ENCODE measurements at places on chromosomes 5 and 9. TPM values are rescaled to one million over a fixed set of nuclear protein-coding genes. Genes with fewer than 3 reads are reported as not detected.
A peak's percentile ranks its signal among the peaks of the same experiment; 100 is the strongest.

Gene TAL2
- polyA plus RNA-seq = 21.1 TPM

Gene INSL6
- polyA plus RNA-seq = 0.63 TPM

Gene ARAP3
- polyA plus RNA-seq = 13.0 TPM

Gene PCDHA11
- polyA plus RNA-seq = not detected

Gene EDIL3
- 11.6 TPM for polyA plus RNA-seq

Gene FAM81B
- 3.8 TPM for polyA plus RNA-seq

Gene ARSI
- 5.7 TPM for polyA plus RNA-seq

Gene GPR107
- polyA plus RNA-seq = 33.4 TPM

Gene EIF4E1B
- not detected for polyA plus RNA-seq

Gene C1QTNF3
- 91.7 TPM for polyA plus RNA-seq

Gene HACD4
- 1.5 TPM for polyA plus RNA-seq

Gene HAPLN1
- 0.25 TPM for polyA plus RNA-seq

Gene GFI1B
- polyA plus RNA-seq = 0.39 TPM

Gene PCDH12
- 14.0 TPM for polyA plus RNA-seq

Gene PCDHGA6
- 2.6 TPM for polyA plus RNA-seq

Gene ARHGEF37
- 4.3 TPM for polyA plus RNA-seq

Gene SURF4
- polyA plus RNA-seq = 84.6 TPM

DNA sequence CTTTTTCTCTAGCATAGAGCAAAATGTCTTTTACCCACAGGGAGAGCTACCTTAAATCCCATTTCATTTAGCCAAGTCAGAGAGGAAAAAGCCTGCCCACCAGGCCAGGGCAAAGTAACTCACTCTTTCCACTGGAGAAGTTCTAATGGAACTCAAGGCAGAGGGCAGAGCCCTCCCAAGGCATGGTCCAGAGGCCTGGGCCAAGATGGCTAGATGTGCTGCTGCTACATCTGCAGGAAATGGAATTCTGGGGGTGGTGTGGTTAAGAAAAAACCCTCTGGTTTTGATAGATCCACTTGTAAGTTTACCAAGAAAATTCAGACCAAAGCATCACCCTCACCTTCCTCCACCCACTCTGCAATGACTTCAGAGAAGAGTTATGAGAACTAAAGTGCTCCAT lies 37.3 kb downstream of the CSF2 start:
- no peak for DNase-seq

- no peak for DNase-seq
Observed at GRCh38 chr9:91736898-91737601, 213.0 kb downstream of the ROR2 start.

DNA sequence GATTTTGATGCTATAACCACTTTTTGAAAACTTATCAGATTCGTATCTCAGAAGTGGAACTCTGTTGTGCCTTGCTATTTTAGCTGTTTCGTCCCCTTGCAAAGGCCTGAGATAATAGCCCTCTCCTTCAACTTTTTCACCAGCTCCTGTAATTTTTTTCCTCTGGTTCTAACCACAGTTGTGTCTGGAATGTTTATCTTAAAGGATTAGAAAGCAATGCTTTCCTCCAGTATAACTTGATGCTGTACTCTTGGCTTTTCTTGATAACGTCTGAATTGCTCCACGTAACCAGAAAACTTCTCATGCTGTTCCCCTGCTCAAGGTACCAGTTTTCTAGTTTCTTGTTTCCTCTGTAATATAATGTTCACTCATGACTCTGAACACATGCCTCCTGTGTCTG lies 209.4 kb downstream of the DTWD2 start:
- DNase-seq = no peak

DNA sequence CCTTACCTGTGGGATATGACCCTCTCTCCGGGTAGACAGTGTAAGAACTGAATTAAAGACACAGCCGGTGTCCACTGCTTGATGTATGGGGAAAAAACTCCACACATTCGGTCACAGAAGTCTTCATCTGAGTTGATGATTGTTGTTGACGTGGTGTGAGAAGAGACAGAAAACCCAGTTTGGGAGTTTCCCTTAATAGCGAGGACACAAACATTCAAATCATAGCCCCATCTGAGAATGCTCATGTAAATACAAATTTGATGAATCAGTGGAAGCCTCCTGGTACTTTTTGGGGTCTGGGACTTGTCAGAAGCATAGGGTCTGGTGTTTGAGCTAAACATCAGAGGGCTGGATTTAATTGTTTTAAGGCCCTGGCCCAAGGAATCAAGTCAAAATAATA lies 11.0 kb downstream of the HAVCR1 start:
- no peak for DNase-seq

DNA sequence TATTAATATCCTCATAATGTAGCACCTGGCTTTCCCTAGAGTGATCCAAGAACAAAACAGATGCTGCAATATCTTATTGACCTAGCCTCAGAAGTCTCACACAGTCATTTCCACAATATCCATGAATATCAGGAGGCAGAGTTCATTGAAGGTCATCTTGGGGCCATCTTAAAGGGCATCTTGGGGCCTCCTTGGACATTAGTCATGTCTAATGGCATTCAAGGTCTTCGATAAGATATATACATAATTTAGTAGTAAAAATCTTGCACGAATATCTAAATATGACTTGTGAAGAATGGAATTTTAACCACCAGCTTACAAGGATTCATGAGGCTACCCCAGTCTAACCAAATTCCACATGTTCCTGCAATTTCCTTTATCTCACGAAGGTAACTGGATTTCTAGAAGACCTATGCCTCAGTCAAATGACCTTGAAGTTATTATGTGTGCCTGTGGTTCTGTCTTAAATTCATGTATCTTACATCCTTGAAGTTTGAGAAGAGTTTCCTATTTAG lies 163.6 kb upstream of the SPEF2 start:
- no peak for DNase-seq

DNA sequence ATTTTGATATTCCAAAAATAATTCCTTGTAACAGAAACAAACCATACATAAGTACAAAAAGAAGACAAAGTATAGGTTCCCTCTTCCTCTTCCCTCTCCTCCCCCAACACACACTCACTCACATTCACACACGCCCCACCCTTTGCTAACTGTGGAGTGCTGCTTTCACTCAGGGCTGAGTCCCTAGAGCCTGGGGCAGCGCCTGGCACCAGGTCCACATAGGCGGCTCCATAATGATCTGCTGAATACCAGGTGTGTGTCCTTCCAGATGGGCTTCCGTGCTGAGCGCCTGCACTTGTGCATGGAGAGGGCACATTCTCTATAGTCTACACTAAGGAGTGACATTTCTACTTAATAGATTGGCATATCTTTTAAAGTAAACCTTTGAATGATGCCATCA lies 3.7 kb downstream of the SEMA4D start:
- no peak for DNase-seq

DNA sequence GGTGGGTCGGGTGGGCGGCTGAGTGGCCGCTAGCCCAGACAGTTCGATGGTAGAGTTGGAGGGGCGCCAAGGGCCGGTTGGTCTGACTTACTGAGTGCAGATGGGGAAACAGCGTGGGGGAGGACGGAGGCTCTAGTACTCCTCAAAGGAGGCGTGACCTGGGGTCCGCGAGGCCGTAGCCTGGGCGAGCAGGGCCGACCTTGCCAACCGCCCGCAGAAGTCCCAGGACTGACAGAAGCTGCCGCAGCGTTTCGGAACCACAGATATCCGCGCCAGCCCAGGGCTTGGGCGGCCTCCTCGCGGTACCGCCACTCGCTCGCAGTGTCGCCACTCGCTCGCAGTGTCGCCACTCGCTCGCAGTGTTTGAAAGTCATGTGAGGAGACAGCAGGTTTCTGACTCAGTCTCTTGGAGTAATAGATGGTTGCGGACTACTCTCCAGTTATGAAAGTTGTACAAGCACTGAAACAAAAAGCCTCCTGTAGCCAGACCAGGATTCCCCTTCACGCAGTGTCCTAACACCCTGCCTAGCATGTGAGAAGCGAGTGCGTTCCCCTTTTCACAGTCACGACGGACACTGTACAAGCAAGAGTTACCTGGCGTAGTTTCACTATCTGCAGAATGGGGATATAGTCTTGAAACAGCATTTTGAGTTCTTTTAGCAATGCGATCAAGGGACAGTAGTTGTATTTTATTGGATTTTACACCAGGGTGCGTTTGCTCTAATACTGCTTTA lies 674 bp downstream of the TMEM38B start:
- DNase-seq = no peak

DNA sequence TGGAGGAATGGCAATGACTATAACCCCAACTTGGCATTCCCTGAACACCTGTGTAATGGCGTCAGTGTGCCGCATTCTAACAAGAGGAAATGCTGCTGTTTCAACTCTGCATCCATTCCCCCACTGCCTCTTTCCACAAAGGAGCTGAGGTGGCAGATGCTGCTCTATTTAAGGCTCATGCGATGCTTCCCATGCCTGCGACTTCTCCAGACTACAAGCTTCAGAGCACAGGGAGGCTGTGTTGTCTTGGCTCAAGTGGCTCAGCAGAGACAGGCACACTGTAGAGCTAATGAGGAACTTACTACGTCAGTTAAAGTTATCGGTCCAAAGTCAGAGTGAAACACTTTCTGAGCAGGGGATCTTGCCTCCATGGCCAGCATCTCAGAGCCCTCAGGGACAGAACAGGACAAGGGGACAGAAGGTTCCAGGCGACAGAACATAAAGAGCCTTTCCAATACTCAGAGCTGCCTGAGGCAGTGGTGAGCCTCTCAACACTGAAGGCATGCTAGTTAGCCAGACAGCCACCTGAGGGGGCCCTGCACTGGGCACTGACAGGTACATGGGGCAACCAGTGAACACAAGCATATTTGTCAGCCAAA lies 21.8 kb downstream of the TNIP1 start:
- no peak for DNase-seq

GRCh38 chr5:176397736-176398420 lies 9.3 kb downstream of the HIGD2A start:
- no peak for DNase-seq

DNA sequence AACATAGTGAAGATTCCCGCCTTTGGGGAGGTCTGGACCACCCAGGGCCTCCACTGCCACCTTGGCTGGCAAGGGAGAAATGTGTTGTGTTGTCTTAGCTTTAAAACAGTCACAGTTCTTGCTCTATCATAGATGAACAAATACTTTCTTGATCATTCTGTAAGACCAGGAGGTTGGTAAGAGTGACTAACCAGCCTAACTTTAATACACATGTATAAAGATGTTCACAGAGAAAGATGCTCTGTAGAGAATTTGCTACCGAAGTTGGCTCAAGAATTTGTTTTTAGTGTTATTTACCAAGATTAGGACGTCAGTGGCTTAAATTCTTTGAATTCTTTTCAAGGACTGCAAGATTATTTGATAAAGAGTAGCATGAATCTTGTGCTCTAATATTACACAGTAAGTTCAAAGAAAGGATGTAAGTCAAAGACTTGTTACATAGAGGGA lies 28.4 kb downstream of the GLRX start:
- DNase-seq = no peak

GRCh38 chr9:137296670-137297664 lies 5.1 kb downstream of the NRARP start:
- DNase-seq = no peak

GRCh38 chr5:180470966-180471582 lies 23.1 kb upstream of the CNOT6 start:
- DNase-seq = peak; percentile 35

GRCh38 chr9:115261656-115262081 lies 143.7 kb upstream of the TNC start:
- no peak for DNase-seq

GRCh38 chr9:24011881-24012280 lies 185.8 kb upstream of the ELAVL2 start:
- no peak for DNase-seq

- no peak for DNase-seq
Observed at GRCh38 chr5:76733049-76733417, 17.1 kb downstream of the F2R start.

- peak; percentile 67 for DNase-seq
Observed at GRCh38 chr5:172479034-172479783, 24.9 kb upstream of the SH3PXD2B start.

DNA sequence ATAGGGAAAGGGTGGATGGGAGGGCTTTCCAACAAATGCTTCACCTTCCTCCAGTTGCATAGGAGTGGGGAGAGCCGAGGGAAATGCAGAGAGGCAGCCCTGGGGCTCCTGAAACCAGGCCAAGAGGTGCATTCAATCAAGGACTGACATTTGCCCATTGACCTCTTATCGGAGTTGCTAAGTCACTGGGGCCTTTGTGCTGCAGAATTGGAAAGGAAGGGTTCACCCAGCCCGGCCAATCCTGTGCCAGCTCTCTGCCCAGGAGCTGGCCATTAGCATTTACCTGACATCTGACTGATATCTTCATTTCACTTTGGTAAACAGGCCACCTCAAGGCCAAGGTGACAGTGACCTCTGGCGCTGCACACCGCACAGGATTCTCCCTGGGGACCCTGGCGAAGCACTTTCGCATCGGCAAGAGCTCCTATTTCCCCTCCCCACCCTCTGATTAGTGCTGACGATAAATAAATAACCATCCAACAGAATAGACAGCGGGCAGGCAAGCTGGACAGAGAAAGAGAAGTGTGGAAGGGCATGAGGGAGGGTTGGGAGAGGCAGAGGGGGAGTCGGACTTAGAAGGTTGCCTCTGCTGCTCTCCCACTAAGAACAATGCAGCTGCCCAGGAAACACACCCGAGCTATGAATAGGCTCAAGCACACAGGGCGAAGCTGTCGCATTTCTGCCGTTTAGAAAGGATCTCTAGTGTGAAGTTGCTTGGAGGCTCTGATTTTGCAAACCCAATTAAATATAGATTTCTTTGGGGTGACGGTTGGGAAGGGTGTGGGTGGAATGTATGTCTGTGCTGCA lies 57.0 kb upstream of the BOD1 start:
- DNase-seq = no peak

GRCh38 chr5:80837679-80838078 lies 122.5 kb upstream of the RASGRF2 start:
- no peak for DNase-seq

DNA sequence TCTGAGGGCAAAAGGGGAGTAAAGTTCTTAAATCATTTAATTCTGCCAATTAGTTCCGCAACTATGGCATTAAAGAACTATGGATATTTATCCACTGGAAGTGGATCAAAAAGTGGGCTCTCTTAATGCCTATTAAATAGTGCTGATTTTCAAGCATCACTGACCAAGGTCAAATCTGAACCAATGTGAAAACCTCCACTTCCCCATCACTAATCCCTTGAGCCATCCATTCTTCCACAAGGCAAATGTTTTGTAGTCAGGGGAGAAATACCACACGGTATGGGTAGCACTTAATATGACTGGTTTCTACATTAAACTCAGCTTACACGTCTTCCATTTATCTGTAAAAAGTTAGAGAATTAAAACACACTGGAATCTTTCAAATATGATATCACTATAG lies 57.6 kb downstream of the MLLT3 start:
- no peak for DNase-seq

GRCh38 chr5:94832685-94833084 lies 214.2 kb downstream of the SLF1 start:
- DNase-seq = no peak

Measured in forelimb muscle (tissue), 1 donor.